ENCODE measurements at places on chromosomes 13 and 19.

GRCh38 chr19:32416749-32417456 is 11.3 kb downstream of the DPY19L3 start:
- DNase-seq: no peak

GRCh38 chr19:6416658-6417405 is 7.8 kb downstream of the KHSRP start:
- DNase-seq: no peak

GRCh38 chr19:18904334-18905057 is 8.5 kb upstream of the CERS1 start:
- DNase-seq: no peak

GRCh38 chr19:46350029-46350757 is 3.3 kb downstream of the PPP5C start:
- no peak for DNase-seq

GRCh38 chr19:42683917-42684513 is 56.3 kb downstream of the PSG3 start:
- DNase-seq: no peak

- DNase-seq: no peak
Observed at GRCh38 chr19:40745402-40745780, 4.9 kb downstream of the ACTMAP start.

DNA sequence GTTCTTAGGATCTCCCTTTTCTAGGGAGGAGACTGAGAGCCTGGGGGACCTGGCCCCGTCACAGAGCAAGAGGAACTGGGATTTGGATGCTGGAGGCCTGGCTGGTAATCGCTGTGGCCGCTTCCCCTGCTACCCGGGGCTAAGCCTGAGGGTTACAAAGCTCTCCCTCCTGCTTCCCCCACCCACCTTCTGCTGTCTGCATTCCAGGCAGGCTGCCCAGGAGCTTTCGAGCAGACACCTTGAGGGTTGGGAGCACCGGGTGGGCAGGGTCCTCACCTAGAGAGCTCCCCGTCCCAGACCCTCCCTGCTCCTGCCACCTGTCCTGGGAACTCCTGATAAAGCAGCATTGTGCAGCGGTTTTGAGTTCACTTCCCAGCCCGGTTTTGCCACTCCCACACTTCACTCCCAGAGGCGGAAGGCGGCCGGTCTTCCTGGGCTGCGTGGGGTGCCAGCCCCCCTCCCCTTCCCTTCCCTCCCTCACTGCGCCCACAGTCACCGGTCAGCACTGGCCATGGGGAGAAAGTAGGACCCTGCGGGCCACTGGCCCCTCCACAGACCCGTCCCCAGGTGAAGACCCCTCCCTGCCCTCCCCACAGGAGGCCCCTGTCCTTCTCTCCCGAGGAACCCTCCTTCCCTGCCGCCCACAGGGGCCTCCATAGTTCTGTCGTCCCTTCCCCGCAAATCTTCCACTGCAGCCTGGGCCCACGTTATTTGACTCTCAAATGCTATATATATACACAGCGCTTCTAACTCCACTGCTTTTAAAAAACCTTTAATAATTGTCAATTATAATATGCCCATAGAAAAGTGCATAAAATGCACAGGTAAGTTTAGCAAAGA is 8.1 kb downstream of the PAK4 start:
- DNase-seq: no peak

GRCh38 chr13:29849071-29849631 is 1.3 kb downstream of the UBL3 start:
- DNase-seq: peak; percentile 32

DNA sequence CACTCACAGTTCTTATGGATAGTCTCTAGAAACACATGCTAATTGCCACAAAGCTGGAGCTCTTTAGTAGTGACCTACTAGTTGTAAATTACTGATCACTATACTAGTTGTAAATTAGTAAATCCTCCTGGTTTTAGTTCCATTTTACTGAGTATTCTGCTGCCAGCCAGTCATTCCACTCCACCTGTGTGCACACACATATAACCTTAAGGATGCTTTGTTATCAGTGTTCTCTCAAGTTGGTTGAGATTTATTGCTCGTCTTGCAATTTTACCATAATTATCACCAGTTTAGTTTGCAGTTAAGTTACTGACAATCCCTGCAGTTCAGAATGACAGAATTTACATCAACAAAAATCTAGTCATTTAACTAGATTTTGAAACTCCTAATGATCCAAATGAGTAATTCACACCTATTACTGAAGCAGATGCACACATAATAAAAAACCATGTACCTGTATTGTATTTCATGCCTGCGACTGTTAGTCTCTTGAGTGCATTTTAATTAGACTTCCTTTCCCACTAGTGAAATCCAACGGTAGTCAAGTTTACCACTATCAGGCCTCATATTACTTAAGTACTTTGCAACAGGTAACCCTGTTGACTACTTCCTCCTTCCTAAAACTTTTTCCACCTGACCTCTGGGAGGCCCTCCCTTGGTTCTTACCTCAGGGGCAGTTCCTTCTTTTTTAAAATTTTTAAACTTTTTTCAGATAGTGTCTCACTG is 7.6 kb downstream of the TPT1 start:
- no peak for DNase-seq

DNA sequence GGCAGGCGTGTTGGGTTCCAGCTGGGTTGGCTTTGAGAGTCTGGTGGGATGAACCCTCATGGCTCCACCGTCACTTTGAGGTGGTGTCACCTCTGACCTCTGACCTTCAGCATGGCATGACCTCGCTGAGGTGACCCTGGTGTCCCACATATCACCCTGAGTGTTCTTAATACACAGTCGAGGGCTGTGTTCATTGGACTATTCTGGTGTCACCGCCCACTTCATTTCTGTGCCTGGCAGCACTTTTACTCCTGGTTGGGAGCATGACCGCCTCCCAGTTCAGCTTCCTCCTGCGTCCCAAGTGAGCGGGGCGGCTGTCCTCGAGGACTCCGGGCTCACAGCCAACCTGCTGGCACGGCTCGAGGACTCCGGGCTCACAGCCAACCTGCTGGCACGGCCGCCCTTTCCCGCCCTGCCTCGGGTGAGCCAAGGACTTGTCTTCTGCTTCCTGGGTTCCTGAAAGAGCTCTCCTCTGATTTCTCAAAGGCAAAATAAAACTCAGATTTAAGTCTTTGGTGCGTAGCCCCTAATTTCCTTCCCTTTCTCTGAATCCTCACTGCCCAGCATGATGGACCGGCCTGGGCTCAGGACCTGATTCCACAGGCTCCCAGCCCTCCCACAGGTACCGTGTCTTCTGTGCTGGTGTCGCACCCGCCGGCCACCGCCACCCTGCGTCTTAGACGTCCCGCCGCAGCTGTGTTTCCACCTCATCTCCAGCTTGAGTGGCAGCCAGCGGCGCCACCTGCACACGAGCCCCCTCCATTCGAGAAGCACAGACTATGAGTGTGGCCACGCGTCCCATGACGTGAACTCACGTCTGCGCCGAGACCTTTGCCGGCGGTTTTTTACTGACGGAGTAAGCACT is 10.4 kb downstream of the ATP4B start:
- no peak for DNase-seq

DNA sequence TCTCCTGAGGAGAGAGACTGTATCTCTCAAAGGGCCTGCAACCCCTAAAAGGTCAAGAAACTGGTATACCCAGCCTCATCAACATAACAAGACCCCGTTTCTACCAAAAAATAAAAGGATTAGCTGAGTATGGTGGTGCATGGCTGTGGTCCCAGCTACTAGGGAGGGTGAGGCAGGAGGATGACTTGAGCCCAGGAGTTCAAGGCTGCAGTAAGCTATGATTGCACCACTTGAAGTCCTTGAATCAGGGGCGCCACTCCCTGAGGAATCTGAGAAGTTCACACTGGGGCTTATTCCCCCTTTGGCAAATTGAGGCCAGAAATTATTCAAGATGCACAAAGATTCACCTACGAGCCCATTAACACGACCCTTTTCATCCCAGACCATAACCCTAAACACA is 83.0 kb downstream of the TSHZ3 start:
- DNase-seq: no peak

DNA sequence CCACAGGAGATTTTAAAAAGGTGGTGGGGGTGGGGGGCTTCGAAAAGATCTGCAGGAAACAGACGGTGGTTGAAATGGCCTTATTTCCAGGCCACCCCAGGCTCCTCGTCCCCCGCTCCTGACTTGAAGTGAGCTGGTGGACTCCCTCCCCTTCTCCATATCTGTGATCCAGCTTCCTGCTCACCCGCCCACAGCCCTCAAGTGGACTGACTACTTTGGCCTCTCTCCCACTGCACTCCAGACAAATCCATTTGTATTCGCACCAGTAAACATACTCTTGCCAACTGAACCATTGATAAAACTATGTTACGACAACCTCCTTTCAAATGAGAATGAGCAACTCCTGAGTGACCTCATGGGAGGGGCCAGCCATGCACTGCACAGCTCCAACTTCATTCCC is 259.5 kb downstream of the COL4A1 start:
- DNase-seq: no peak

DNA sequence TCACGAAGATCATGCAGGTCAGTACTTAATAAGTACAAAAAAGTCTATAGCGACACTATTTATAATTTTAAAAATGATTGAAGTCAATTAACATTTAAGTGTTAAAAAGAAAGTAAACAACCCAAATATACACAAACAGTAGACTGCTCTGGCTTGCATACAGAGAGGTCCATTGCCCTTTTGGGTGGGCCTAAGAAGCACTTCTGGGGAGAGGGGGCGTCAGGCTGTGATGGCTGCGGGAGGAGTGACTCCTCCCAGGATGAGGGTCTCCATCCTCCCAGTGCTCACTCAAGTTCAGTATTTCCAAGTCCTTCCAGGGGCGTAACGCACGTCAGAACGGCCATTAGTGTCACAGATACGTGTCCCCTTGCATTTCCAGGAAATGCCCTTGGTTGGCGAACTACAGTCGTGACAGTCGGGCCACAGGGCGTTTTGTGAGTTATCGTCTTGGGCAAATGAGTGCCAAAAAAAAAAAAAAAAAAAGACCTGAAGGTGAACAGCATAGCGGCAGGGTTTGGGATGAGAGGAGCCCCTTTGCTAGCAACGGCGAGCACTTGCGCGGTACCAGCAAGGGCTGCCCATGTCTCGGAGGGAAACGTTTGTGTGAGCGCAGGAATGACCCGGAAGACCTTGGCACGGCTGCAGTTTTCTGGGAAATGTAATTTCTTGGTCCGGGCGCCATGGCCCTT is at the start of gene SCGB2B2:
SCGB2B2 (minus strand) TSS at position 463 of the 689 bp plus-strand sequence. CDS start 82,596 bp downstream, outside the sequence.
- DNase-seq: peak; percentile 65

- DNase-seq: no peak
Observed at GRCh38 chr19:5036698-5037563, 68.0 kb downstream of the KDM4B start.

DNA sequence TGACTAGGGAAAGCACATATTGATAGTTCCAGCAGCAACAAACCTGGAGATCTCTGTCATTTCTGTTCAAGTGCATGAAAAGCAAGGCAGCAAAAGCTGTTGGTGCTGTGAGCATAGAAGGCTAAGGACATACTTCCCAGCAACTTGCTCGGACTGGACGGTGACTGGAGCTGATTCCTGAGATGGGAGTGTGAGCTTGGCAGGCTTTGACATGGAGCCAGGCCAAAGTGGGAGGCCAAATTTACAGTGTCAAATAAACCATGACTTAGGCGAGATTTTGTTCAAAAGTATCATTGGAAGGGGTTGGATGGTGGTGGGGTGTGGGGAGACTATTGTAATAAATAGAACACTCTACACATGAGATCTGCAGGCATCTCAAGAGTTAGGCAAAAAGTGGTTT is 5.9 kb upstream of the ARGLU1 start:
- DNase-seq: no peak

DNA sequence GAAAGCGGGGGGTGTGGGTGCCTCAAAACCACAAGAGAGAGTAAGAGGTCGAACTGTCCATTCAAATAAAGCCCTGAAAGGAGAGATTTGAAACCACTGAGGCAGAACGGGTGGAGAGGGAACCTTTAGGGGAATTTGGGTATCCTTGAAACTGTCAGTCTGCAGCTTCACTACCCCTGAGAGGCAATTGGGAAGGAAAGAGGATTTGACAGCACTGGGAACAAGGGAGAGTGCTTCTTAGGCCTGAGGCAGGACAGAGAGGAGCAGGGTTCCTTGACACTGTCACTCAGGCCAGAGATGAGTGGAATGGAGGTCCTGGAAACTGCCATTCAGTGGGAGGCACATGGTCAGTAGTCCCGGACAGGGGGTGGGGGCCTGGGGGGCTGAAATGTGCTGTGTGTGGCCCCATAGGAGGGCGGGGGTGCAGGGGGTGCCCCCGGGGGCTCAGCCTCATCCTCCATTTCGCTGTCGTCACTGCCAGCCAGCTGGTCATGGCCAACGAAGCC is 5.0 kb downstream of the GFY start:
- no peak for DNase-seq

DNA sequence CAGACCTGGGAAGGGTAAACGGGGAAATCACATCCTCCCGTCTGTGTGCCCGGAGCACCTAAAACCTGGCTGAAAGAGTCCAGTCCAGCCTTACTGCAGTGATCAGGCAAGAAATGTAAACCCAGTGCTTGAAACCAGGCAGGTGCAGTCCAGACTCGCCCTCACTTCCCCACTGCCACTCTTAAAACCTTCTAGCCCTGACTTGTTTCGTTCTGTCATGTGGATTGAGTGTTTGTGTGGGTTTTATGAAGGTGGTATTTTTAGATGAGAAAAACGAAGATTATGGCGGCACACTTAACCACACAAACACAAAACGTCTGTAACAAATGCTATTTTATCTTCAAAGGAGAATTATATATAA is 839 bp upstream of the CKAP2 start:
- DNase-seq: no peak

DNA sequence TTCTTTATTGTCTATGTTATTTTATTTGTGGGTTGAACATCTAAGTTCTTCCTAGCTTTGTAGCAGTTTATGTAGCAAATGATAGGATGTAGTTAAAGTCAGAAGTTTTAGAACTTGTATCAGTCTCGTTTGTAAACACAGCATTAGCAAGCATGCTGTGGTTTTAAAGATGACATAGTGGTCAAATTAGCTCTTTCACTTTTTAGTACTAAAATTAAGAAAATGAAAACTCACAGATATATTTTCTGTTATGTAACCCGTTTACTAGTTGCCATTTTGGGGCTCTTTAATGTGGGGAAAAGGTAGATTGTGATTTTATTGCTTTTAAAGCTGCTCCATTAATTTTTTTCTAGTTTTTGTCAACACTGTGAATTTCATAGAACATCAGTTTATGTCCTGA is 216.5 kb downstream of the PCCA start:
- DNase-seq: no peak

DNA sequence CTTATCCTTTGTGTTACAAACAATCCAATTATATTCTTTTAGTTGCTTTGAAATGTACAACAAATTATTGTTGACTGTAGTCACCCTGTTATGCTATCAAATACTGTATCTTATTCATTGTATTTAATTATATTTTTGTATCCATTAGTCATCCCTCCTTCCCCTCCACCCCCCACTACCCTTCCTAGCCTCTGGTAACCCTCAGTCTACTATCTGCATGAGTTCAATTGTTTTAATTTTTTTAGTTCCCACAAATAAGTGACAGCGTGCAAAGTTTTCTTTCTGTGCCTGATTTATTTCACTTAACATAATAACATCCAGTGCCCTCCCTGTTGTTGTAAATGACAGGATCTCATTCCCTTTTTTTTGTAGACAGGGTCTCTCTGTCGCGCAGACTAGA is 4.5 kb downstream of the SAE1 start:
- no peak for DNase-seq

DNA sequence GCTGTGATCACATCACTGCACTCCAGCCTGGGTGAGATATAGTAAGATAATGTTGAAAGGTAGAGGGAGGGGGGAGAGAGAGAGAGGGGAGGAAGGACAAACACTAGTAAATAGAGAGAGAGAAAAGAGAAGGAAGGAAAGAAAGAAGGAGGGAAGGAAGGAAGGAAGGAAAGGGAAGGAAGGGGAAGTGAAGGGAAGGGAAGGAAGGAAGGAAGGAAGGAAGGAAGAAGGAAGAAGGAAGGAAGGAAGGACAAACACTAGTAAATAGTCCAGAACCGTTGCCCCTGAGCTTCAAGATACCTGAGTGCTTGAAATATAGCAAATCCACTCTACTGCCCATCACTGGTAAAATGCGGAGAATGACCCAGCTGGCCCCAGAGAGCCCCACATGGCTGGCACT is 156.5 kb upstream of the ZNF507 start:
- DNase-seq: no peak
